ENCODE measurements at places on chromosomes 16 and 17. TPM values are rescaled to one million over a fixed set of nuclear protein-coding genes. Genes with fewer than 3 reads are reported as not detected.

- DNase-seq = no peak
Measured at GRCh38 chr16:51430716-51431369, 279.8 kb upstream of the SALL1 start.

- no peak for DNase-seq
Measured at GRCh38 chr17:68684949-68685357, 83.8 kb upstream of the FAM20A start.

- no peak for DNase-seq
Measured at GRCh38 chr17:9956474-9957131, 51.5 kb upstream of the RCVRN start.

- DNase-seq = no peak
Measured at GRCh38 chr17:62666061-62666800, 38.8 kb downstream of the MRC2 start.

DNA sequence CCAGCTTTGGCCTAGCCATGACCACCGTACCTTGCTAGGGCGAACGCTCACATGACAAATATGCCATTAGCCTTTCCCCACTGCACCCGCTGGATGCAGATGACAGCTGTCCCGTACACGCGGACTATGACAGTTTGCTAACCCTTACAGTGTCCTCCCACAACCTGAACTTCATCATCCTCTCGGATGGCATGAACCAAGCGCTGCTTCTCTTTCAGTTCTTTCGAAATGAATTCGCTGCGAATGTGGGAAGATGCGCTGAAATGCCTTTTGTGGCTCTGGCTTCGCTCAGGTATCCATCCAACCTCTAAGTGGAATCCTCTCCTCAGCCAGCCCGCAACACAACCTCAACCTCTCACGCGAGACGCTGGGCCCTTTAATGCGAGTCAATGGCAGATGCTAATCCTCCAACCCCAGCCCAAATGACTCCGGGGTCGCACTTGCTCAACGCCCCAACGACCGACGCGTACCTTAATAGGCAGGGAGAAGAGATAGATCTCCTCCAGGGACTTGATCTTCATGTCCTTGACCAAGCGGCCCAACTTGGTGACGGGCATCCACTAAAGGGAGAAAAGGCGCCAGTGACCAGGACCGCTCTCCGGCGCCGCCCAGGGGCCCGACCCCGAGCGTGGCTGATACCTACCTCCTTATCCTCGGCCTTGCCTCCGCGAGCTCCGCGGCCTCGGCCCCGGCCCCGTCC, 670 bp downstream of the RPS2 start:
- DNase-seq = no peak

The CRHR1 gene
- 0.47 TPM for polyA plus RNA-seq

The CPNE7 gene
- 4.0 TPM for polyA plus RNA-seq

The DLG4 gene
- 36.0 TPM for polyA plus RNA-seq

DNA sequence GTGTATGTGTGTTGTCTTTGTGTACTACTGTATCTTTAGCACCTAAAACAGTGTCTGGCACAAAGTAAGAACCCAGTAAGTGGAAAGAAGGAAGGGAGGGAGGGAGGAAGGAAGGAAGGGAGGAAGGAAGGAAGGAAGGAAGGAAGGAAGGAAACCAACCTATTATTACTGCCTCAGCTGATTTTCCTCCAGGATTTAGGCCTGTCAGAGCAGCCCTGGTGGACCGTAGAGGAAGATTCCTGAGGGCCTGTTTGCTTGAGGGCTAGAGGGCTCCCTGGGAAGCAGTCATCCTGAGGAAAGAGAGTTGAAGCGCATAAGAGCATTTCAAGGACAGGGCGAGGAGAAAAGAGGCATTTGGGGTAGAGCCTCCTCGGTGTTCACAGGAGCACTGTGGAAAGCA, 61.5 kb downstream of the WSB1 start:
- no peak for DNase-seq

The TBC1D3 gene
- not detected for polyA plus RNA-seq

- DNase-seq = no peak
Measured at GRCh38 chr16:82855471-82855870, 228.7 kb downstream of the CDH13 start.

GRCh38 chr17:4236456-4236855, 27.3 kb downstream of the ANKFY1 start:
- DNase-seq = no peak

GRCh38 chr17:57928928-57929327, 26.3 kb downstream of the CUEDC1 start:
- no peak for DNase-seq

DNA sequence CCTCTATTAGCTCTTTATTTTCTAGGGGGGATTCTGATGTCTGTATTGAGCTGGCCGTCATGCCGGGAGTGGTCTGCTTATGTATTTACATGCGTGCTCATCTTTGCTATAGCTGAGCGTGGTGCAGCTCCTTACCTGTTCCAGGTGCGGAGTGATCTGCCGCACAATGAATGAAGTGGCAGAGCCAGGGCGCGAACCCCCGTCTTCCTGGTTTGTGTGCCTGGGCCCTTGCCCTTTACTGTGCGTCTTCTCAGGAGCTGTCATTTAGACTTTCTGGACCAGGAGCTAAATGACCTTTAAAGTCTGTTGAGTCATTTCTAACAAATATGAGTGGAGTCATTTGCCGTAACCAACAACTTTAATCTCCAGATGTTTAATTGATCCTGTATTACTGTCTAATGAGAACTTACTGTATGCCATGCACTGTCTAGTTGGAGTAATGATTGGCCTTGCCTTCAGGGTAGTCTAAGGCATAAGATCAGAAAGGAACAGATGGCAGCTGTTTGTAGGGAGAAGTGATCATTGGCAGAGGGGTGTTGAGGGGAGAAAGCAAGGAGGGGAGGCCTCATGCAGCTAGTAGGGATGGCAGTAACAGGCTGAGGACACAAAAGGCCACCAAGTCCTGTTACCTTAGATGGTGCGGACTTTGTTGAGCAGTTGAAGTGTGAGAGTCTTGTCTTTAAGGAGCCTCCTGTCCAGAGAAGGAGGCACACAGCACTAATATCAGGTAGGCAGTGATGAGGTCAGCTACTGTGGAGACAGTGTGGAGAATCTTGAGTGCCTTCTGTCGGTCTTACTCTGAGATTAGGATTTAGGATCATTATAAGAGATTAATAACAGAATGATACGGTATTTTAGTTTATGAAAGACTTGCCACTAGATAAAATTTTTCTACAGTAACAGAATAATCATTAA, 53.9 kb downstream of the USP10 start:
- no peak for DNase-seq

- DNase-seq = no peak
Measured at GRCh38 chr17:76783146-76783545, 45.2 kb downstream of the MFSD11 start.

DNA sequence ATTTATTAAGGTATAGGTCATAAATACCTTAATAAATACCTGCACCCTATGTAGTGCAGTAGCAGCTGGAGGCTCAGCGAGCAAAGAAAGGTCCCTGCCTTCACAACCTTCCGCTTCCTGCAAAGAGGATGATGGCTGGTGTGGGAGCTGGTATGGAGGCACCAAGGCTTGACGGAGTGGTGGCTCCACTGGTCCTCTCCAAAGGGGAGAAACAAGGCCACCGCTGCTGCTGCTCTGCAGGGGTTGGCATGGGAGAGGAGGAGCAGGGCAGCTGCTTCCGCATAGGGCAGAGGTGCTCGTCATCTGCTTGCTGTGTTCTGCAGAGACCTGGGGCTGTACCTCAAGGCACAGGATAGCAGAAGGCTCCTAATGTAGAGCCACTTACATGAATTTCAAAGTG, 52.8 kb downstream of the NDEL1 start:
- DNase-seq = no peak

DNA sequence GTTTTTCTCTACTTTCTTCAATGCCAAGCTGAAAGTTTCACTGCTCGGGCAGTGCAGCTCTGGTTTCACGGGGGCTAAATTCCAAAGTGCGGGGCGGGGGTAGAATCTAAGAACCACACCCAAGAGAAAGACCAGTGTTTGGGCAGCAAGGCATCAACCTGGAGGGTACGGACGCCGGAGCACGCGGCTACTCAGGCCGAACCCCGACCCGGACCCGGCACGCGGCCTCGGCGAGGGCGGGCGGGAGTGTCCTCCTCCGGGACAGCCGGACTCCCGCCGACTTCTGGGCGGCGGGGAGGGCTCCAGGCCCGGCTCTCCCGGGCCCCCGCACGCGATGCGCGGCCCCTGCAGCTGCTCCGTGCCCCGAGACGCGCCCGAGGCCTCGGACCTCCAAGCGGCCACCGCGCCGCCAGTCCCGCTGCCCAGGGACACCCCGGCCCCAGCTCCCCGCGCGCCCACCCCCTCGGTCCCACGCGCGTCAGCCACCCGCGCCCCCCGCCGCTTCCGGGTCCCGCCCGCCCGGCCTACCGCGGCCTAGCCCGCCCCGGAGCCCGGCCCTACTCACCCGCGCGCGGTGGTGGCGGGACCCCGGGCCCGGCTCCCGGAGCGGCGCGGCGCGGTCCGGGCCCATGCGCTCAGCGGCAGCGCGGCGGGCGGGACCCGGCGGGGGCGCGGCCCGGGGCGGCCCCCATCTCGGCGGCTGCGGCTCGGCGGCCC, 561 bp downstream of the AXIN1 start:
- no peak for DNase-seq

The CCL2 gene
- polyA plus RNA-seq = 18.7 TPM

The CALB2 gene
- polyA plus RNA-seq = 0.47 TPM

DNA sequence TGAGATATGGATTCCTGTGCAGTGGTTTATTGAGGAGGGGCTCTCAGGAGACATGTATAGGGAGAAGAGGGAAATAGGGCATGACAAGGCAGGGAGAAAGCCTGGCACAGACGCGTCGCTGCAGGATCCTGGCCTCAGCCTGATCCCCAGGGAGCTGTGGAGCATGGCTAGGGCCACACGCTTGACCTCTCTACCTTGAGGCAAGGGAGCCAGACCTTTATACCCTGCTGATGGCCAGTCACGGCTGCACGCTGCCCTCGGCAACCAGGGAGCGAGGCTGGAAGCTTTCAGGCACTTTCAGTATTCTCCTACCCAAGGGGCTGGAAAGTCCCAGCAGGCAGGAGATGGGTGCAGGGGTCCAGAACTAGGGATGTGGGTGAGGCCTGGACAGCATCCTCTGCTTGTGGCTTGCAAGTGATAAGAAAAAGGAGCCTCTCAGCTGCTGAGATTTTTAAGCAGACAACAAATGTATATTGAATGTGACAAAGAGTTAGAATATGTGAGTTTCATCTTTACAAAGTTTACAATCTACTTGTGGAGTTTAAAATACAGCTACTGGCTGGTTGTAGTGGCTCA, 10.0 kb upstream of the KLHL36 start:
- no peak for DNase-seq

DNA sequence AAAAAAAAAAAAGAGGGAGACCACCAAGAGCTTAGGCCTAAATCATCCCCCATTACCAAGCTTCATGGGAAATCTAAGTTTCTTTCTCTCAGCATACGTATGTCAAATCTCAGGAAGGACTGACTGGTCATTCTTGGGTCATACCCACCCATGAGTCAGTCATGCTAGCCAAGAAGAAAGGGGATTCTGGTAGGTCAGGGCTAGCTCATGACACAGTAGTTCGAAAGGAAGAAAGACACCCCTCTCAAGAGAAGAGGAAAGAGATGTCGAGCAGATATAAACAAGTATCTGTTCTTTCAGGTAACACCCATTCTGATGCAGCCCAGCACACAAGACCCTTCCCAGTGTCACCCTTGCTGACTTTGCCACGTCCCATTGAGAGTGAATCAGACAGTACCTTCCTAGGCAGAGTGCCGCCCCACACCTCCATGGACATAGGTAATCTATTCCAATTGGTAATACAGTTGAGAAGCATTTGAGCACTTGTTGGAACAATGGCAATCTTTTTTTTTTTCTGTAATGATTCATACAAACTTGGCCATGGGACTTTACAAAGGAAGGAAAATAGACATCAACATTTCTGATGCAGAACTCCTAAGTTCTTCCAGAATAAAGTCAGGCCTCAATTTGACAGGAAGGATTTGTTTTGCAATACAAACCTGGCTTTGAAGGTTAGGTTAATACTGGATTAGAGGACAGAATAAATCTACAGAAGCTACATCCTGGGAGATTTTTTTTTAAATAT, 38.2 kb downstream of the COPRS start:
- no peak for DNase-seq

GRCh38 chr16:85081038-85081437, 31.2 kb downstream of the CIBAR2 start:
- DNase-seq = no peak

The CBX8 gene
- polyA plus RNA-seq = 11.6 TPM

GRCh38 chr16:58492066-58492465, 7.9 kb upstream of the NDRG4 start:
- DNase-seq = no peak

- DNase-seq = no peak
Measured at GRCh38 chr17:81020767-81021497, 14.0 kb upstream of the BAIAP2 start.

DNA sequence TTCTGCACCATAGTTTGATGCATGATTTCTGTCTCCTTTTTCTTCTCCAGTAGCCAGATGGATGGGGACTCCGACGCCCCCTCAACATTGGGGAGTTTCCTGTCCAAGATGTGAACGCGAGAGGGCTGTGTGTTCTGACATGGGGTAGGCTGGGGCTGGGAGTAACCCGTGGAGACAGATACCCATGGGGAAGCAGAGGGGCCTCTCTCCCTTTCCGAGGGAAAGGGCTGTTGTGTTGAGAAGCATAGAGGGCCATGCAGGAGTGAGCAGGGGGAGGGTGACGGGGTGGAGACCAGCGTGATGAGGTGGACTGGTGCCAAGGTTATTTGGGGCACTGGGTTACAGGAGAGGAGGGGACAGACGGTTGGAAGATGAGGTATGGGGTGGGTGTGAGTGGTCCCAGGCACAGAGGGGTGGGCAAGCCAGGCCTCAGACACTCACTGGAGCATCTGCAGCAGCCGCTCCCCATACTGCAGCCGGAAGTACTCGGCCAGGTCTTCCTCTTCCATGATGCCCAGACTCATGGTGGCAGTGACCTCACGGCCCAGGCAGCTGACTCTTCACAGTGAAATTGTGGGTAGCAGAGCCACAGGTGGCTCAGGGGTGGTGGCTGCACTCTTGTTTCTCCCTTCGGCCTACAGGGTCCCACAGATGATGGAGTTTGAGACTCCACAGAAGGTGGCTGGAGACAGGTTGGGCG, 400 bp downstream of the CCDC42 start:
- DNase-seq = no peak

The UTS2R gene
- polyA plus RNA-seq = 0.40 TPM

The OTOA gene
- polyA plus RNA-seq = 0.17 TPM

Data from left kidney (tissue), 8 donors.